GM23248 (cell line): ENCODE measurements at places on chromosomes 3 and 15. TPM values are rescaled to one million over a fixed set of nuclear protein-coding genes. Genes with fewer than 3 reads are reported as not detected.

DNA sequence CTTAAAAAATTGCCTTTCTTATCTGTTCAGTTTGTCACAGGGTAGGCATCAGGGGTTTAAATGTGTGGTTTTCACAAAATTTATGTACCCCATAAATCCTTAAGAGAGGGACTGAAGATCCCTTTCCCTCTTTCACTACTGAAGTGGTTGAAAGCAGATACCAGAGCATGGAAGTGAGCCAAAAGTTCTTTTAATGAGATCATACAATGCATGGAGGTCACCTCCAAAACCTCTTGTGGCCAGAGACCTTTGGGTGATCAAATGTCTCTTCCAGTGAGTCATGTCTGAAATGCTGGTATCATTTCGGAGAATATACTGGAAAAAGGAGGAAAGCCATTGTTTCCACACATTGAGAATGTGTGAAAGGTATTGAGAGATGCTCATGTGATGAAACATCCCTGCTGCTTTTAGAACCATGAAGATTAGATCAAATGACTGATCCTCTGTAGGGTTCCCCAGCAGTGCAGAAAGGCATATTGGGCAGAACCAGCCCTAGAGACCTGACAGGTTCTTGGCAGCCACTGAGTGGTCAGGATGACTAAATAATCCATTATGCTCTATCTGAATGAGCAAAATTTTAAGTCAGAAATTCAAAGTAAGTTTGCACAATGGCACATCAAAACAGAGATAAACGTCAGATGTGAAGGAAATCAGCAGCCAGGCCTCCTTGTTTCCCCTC is 165.8 kb upstream of the SLC2A2 start:
- no peaks in the 10 kb centered on the region for H3K36me3 ChIP-seq
- peaks cover 22% of the 10 kb centered on the region for H3K4me1 ChIP-seq
- H3K27me3 ChIP-seq, result no peaks in the 10 kb centered on the region
- H3K4me3 ChIP-seq, result no peak overlapping the region
- H3K27ac ChIP-seq, result no peak overlapping the region

DNA sequence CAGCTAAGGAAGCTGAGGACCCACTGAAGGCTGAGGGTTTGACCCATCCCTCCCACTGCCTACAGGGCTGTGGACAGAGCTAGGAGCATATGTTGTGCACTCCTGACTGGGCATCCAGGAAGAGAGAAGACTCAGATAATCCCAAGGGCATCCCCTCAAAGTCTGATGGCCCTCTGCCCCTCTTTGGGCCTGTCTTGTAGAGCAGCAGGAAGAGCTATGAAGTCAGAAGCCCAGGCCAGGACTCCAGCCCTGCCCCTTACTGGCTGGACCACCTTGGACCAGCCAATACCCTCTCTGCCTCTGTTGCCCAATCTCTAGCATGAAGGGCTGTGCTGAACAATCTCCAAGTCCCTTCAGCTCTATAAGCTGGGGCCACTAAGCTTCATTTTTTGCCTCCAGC is 210.8 kb downstream of the RPLP1 start:
- H3K27me3 ChIP-seq, result peaks cover 17% of the 10 kb centered on the region
- no peak for DNase-seq
- H3K4me3 ChIP-seq, result no peak overlapping the region
- no peak overlapping the region for H3K27ac ChIP-seq
- H3K4me1 ChIP-seq, result no peaks in the 10 kb centered on the region

DNA sequence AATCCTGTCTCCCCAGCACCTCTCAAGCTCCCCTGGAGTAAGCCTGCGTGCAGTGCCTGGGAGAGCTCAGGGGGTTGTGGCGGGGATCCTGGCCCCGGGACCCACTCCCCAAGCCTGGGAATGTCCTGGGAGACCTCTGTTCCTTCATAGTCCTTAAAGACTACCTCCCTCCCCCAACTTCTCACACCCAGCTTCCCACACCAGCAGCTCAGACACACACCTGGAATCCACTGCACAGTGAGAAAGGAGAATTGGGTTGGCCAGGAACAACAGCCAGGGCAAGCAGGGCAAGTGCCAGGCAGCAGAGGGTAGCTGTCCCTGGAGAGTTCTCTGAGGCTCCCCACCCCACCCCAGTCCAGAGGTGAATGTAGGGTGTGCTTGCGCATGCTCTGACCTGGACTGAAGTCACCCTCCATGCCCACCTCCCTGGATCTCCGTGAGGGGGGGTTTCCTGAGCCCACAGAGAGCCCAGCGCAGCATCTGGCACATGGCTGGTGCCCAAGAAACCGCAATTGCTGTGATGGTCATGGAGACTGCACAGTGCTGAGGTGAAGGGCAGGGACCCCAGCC is 22.2 kb downstream of the PSTPIP1 start:
- no peaks in the 10 kb centered on the region for H3K27me3 ChIP-seq
- peaks cover 17% of the 10 kb centered on the region for H3K4me1 ChIP-seq
- no peaks in the 10 kb centered on the region for H3K36me3 ChIP-seq
- no peak overlapping the region for H3K27ac ChIP-seq
- H3K4me3 ChIP-seq, result no peak overlapping the region

DNA sequence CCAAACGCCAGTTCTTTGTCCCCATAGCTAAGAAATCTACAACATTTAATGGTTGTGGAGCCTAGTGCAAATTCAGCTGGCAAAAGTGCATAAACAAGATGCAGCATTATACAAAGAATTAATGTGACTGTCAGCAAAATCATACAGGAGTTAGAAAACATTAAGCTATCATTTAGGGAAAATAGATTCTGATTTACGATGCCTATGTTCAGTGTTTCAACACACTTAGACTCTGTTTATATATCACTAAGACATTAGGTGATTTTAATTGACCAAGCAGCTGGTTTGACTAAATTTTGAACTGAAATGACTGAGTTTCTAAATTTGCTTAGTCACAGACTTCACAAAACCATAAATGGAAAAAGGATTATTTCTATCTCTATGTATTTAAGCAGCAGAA is 1076.8 kb downstream of the TBL1XR1 start:
- H3K4me3 ChIP-seq, result no peak overlapping the region
- H3K27ac ChIP-seq, result no peak overlapping the region
- no peak for DNase-seq
- no peaks in the 10 kb centered on the region for H3K4me1 ChIP-seq
- no peaks in the 10 kb centered on the region for H3K36me3 ChIP-seq
- H3K27me3 ChIP-seq, result no peaks in the 10 kb centered on the region

GRCh38 chr15:35445891-35446290 is 100.1 kb downstream of the DPH6 start:
- H3K27me3 ChIP-seq, result no peaks in the 10 kb centered on the region
- H3K4me3 ChIP-seq, result no peak overlapping the region
- H3K4me1 ChIP-seq, result peaks cover 28% of the 10 kb centered on the region
- DNase-seq, result peak; percentile 8
- H3K36me3 ChIP-seq, result no peaks in the 10 kb centered on the region

- no peak for DNase-seq
- no peak overlapping the region for H3K4me3 ChIP-seq
- H3K4me1 ChIP-seq, result peaks cover 7% of the 10 kb centered on the region; the same call in 1 of the 2 replicates
- H3K27ac ChIP-seq, result no peak overlapping the region
Measured at GRCh38 chr3:172465281-172465680, 17.0 kb upstream of the GHSR start.

DNA sequence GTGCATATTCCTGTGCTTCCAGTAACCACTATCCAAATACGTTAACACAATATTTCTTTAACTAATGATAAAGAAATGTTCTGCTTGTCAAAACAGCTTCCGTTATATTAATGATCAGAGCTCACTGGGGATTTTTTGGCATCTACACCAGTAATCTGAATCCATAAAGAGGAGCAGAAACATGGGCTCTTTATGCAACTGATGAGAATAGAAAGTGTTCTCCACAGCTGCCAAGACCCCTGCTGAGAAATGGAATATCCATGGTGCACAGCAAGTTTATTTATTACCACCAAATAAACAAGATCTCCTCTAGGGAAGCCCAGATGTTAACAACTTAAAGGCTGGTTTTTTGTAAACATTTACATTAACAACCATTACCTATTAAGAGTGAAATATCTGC is 54.5 kb downstream of the ALDH1A2 start:
- H3K4me3 ChIP-seq, result no peak overlapping the region
- no peak overlapping the region for H3K27ac ChIP-seq
- DNase-seq, result no peak
- peaks cover 3% of the 10 kb centered on the region; the same call in 1 of the 2 replicates for H3K27me3 ChIP-seq
- H3K4me1 ChIP-seq, result peaks cover 8% of the 10 kb centered on the region; the same call in 1 of the 2 replicates
- no peaks in the 10 kb centered on the region for H3K36me3 ChIP-seq

CPEB1 gene
- 8.6 and 15.9 TPM in 2 replicates for total RNA-seq

CNTN3 gene
- total RNA-seq, result 18.5 and 24.4 TPM in 2 replicates

LARP6 gene
- total RNA-seq, result 110 and 119 TPM in 2 replicates

SAMMSON gene
- total RNA-seq, result not detected in 2 replicates

TMCO5A gene
- not detected in 2 replicates for total RNA-seq

TTLL13 gene
- total RNA-seq, result not detected in 2 replicates

TRIM59 gene
- total RNA-seq, result 14.8 and 26.1 TPM in 2 replicates

KNG1 gene
- not detected in 2 replicates for total RNA-seq

CELSR3 gene
- 1.4 TPM in 2 replicates for total RNA-seq

TP53BP1 gene
- total RNA-seq, result 46.4 and 56.8 TPM in 2 replicates
